ENCODE measurements at places on chromosomes 4 and X.

DNA sequence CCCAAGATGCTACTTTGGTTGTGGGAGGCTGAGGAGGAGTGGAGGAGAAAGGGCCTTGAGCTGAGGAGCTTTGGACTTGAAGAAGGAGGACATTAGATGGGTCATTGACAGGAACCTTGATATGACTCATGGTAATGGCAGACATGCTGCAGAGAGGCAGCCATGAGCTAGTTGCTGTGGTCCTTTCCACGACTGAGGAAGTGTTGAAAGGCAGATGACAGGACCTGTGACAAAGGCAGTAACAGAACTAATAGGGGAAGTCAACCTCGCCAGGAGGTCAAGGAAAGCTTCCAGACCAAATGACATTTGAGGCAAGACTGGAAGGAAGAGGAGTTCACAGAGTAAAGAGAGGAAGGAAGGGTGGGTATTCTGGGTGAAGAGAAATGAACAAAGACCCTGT, 7.6 kb upstream of the XPNPEP2 start:
- DNase-seq, result no peak

- peak; percentile 64 for DNase-seq
Measured at GRCh38 chrX:40153345-40154249, 55.8 kb upstream of the BCOR start.

- DNase-seq, result no peak
Measured at GRCh38 chr4:112214390-112215264, 17.0 kb upstream of the AP1AR start.

DNA sequence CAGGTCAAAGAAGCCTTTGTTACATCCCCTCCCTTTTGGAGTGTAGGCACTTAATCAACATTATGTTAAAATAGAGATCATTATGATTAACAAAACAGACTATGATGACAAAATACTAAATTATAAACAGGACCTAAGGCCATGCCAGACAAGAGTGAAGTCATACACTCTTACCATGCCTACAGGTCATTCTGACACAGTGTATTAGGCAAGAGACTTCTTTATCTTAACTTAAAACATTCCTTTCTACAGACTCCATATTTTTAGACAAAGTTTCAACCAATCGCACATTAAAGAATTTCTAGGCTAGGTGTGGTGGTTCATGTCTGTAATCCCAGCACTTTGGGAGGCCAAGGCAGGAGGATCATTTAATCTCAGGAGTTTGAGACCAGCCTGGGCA, 128.6 kb upstream of the SLC34A2 start:
- DNase-seq, result no peak

DNA sequence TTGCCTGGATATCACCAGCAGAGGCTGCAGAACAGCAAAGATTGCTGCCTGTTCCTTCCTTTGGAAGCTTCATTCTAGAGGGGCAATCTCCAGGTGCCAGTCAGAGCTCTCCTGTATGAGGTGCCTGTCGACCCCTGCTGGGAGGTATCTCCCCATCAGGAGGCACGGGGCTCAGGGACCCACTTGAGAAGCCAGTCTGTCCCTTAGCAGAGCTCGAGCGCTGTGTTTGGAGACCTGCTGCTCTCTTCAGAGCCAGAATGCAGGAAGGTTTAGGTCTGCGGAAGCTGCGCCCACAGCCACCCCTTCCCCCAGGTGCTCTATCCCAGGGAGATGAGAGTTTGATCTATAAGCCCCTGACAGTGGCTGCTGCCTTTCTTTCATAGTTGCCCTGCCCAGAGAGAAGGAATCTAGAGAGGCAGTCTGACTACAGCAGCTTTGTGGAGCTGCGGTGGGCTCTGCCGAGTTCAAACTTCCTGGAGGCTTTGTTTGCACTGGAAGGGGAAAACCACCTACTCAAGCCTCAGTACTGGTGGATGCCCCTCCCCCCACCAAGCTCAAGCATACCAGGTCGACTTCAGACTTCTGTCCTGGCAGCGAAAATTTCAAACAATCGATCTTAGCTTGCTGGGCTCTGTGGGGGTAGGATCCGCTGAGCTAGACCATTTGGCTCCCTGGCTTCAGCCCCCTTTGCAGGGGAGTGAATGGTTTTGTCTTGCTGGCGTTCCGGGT, 57.9 kb downstream of the DKK2 start:
- no peak for DNase-seq

- peak; percentile 67 for DNase-seq
Measured at GRCh38 chrX:132491191-132491590, 2.4 kb upstream of the MBNL3 start.

GRCh38 chr4:150164956-150165629, 86.8 kb downstream of the DCLK2 start:
- DNase-seq, result no peak

GRCh38 chrX:100647095-100647494, 3.1 kb downstream of the SRPX2 start:
- peak; percentile 43 for DNase-seq

DNA sequence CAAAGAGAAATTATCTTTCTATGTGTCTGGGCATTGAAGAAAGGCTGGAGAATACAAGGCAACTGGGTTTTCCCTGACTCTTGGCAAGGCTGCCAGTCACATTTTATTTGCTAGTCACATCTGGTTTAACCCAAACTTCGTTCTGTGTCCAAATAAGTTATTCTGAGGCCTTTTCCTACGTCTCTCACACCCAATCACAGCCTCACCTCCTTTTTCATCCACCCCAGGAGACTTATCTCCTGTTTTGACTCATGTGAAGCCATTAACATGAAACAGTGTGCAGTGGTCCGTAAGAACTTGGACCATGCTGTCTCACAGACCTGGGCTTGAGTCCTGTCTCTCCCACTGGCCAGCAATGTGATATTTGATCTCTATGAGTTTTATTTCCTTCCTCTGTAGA, 59.3 kb downstream of the CNGA2 start:
- DNase-seq, result no peak

DNA sequence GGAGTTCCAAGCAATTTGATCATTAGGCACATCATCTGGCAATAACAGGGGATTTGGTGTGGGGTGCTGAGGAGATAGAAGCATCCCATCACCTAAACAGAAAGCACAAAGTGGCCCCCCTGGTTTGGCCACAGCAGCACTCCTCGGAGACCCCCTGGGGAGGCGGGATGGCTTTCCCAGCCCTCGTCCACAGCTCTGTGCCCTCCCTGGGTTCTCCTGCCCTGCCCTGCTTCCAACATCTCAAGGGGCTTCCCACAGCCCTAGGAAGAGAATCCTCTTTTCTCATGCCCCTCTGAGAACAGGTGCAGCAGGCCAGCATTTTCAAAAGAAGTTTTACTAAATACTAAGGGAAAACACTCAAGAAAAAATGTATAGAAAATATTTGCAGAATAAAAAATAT, 12.8 kb downstream of the ATP5ME start:
- DNase-seq, result no peak

DNA sequence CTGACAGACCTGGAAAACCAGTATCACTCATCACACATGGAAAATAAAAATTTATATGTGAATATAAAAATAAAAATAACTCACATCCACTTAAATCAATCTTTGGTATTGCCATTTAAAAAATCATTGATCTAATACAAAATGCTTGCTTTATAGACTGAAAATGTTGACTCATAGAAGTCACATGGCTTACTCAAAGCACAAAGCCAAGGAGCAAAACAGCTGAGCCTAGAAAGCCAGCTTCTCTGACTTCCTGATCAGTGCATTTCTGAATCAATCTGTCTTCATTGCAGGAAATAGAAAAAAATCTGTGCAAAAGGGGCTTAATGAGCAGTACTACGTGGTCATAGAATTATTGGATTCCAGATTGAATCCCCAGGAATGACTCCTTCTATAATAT, 176.9 kb upstream of the HS3ST1 start:
- DNase-seq, result no peak

DNA sequence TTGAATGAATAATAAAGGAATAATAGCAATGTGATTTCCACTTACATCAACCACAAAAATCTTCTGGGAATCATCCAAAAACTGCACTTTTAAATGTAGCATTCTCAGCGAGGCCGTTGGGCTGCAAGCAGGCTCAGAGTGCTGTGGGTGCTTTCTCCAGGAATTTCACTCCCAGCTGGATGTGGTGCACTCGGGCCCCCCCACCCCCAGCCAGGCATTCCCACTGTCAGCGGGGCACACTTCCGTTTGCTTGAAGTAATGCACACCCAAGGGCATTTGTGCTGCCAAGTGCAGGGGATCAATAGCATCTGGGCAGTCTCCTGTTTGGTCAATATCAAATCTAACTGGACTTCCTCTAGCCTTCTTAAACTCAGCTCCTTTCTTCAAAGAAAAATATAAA, at the start of gene FRMD7:
Gene FRMD7, minus strand, starts transcription at position 278 of the 400 bp plus-strand sequence. Its CDS starts 176 bp downstream, at position 102.
- no peak for DNase-seq

- DNase-seq, result no peak
Measured at GRCh38 chrX:19554786-19555185, 39.5 kb upstream of the MAP3K15 start.
